ENCODE measurements at places on chromosomes 3 and 15. TPM values are rescaled to one million over a fixed set of nuclear protein-coding genes. Genes with fewer than 3 reads are reported as not detected.

P2RY14 gene
- total RNA-seq: not detected

GRCh38 chr15:26087395-26087794 is 224.3 kb upstream of the ATP10A start:
- peak; percentile 80 for DNase-seq

TLNRD1 gene
- total RNA-seq: 14.3 TPM

GRCh38 chr15:48865370-48866079 is 12.4 kb upstream of the EID1 start:
- peak; percentile 48 for DNase-seq

GRCh38 chr3:64601824-64602223 is 86.0 kb downstream of the ADAMTS9 start:
- no peak for DNase-seq

- no peak for DNase-seq
These were observed 7.5 kb downstream of the ARHGAP31 start for GRCh38 chr3:119301662-119302061.

BSN gene
- total RNA-seq: 0.08 TPM

DNA sequence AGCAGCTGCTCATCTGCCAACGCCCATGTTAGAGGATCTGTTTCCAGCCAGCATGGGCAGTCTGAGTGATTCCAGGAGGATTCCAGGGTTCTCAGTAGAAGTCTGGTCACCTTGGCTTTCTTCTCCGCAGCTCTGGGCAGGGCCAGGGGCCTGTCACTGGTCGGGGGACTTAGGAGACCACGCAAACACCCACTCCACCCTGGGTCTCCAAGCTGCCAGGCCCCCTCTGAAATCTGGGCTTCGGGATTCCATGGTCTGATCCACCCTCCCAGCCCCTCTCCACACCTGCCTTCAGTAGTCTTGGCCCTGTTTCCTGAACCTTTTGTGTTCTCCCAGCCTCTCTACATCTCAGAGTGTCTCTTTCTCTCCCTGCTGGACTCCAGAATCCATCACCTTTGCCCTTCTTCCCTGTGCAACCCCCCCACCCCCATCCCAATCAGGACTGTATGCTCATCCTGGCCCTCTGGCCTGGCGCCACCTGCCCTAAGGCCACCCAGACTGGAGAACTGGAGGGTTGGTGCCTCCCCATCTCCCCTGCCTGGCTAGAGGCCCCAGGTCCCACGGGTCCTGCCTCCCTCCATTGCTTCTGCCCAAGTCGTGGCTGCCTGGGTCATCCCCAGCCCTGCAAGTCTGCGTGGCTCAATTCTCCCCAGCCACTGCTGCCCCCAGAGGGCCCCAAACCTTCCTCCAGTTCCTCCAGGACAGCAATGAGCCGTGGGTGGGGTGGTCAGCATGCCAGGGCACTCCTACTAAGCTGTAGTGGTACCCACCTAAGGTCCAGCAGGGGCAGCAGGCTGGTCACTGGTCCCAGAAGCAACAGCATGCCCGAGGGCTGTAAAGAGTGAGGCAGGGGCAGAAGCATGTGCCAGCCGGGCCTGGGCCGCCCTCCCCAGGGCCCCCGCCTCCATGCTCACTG is 102.8 kb downstream of the TBC1D2B start:
- no peak for DNase-seq

ZMYND10 gene
- total RNA-seq: 0.29 TPM

SLC28A1 gene
- total RNA-seq: not detected

DNA sequence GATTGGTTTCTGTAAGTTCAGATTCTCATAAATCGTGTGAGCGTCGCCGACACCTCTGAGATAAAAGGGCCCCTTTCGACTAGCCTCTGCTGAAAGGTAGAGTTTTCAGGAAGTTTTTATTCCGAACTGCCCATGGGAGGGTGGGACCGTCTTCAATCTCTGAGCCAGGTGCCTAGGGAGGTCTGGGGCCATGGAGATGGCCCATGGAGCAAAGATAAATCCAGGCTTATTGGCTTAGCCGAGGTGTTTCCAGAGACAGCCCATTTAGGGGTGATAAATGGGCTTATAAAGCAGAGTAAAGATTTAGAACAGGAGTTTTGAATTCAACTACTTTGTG is 442 bp downstream of the QTRT2 start:
- no peak for DNase-seq

GRCh38 chr3:12178091-12178820 is 19.5 kb upstream of the TIMP4 start:
- no peak for DNase-seq

DNA sequence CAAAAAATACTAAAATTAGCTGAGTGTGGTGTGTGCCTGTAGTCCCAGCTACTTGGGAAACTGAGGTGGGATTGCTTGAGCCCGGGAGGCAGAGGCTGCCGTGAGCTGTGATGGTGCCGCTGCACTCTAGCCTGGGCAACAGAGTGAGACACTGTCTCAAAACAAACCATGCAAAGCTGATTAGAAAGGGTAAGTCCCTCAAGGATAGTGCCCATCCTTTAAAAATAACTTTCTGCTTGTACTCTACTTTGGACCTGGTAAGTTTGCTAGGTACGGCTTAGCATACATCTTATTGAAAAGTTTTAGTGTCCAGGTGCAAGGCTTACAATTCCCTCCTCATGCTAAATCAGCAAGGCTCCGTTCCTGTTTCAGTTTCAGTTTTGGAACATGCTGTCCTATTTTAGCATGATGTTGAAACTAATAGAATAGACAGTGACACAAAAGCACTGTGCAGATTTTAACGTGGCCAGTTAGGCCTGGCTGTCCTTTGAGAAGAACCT is 21.4 kb downstream of the FEM1B start:
- DNase-seq: no peak

- no peak for DNase-seq
These were observed 3.2 kb upstream of the DHX30 start for GRCh38 chr3:47799733-47800132.

TRIM71 gene
- not detected for total RNA-seq

GRCh38 chr15:70596354-70597055 is 166.9 kb downstream of the UACA start:
- DNase-seq: peak; percentile 88

- no peak for DNase-seq
These were observed 9.3 kb downstream of the HOMER2 start for GRCh38 chr15:82943176-82943575.

ARGFX gene
- not detected for total RNA-seq

GRCh38 chr3:154884952-154885351 is 195.2 kb upstream of the MME start:
- peak; percentile 33 for DNase-seq

GRCh38 chr3:148246291-148246923 is 451.3 kb upstream of the AGTR1 start:
- no peak for DNase-seq
